ENCODE measurements at places on chromosomes 2 and 18.

DNA sequence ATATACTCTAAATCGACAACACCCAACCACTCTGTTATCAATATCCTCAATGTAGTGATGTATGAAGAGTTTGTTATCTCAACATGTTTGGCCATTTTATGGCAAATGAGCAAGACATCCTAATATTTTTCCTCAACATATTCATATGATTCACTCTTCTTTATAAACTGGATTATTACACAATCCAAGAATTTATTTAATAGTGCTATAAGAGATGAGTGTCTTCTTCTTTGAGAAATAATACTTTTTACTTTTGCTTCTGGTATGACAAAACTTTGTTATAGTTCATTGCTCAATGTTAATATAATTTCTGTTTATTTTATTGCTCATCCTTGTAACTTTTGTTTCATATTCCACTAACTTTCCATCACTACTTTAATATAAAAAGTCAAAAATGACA is 44.3 kb downstream of the SCN9A start:
- no peak for DNase-seq

DNA sequence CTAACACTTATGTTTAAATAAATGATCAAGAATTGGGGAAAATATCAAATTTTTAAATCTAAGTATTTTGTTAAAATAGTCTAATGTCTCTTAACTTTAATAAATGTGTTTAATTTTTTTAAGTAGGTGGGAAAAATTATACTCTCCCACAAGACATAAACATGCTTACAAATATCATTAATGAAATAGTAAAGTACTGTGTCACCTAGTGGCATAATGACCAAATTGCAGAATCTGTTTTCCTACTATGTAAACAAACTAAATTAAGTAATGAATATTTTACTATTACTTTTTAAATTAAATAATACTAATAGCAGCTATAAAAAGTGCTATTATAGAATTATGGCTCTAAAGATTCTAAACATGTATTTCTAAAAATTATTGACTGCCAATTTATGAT is 52.0 kb upstream of the CHAC2 start:
- DNase-seq, result no peak

GRCh38 chr2:202030691-202031090 is 3.0 kb upstream of the FZD7 start:
- no peak for DNase-seq

GRCh38 chr2:230676546-230676945 is 36.1 kb upstream of the CAB39 start:
- no peak for DNase-seq

GRCh38 chr2:229154381-229154780 is 116.7 kb downstream of the PID1 start:
- DNase-seq, result no peak

GRCh38 chr2:173076581-173077345 is 1.1 kb downstream of the MAP3K20 start:
- DNase-seq, result peak; percentile 19

Data from GF-D8 (cell line).